ENCODE measurements at places on chromosomes 7 and 10. TPM values are rescaled to one million over a fixed set of nuclear protein-coding genes. Genes with fewer than 3 reads are reported as not detected.
A peak's percentile ranks its signal among the peaks of the same experiment; 100 is the strongest.

- DNase-seq = no peak
Observed at GRCh38 chr10:129120441-129120840, 346.6 kb upstream of the MGMT start.

The COPS6 gene
- 110 TPM for total RNA-seq

The SOSTDC1 gene
- total RNA-seq = 0.07 TPM

GRCh38 chr10:10676972-10677371 lies 340.7 kb upstream of the CELF2 start:
- DNase-seq = no peak

The ITGB1 gene
- total RNA-seq = 897 TPM

The CLCN1 gene
- 0.04 TPM for total RNA-seq

DNA sequence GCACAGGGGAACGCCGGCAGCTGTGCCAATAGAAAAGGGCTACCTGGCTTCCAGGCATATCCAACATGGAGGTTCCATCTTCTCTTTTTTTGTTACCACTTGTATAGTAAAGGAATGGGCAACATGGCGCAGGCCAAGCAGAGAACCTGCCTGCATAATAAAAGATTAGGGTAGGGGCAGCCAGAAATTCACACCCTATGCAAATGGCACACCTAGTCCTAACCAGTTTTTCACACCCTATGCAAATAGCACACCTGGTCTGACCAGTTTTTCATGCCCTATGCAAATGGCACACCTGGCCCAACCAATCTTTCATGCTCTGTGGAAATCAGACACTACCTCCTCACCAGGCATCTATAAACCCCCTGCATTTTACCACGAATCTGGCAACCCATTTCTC lies 369.5 kb downstream of the IPMK start:
- DNase-seq = peak; percentile 30

- DNase-seq = no peak
Observed at GRCh38 chr7:158651968-158652565, 52.5 kb downstream of the NCAPG2 start.

The CLRN3 gene
- not detected for total RNA-seq

The TMEM196 gene
- total RNA-seq = not detected

DNA sequence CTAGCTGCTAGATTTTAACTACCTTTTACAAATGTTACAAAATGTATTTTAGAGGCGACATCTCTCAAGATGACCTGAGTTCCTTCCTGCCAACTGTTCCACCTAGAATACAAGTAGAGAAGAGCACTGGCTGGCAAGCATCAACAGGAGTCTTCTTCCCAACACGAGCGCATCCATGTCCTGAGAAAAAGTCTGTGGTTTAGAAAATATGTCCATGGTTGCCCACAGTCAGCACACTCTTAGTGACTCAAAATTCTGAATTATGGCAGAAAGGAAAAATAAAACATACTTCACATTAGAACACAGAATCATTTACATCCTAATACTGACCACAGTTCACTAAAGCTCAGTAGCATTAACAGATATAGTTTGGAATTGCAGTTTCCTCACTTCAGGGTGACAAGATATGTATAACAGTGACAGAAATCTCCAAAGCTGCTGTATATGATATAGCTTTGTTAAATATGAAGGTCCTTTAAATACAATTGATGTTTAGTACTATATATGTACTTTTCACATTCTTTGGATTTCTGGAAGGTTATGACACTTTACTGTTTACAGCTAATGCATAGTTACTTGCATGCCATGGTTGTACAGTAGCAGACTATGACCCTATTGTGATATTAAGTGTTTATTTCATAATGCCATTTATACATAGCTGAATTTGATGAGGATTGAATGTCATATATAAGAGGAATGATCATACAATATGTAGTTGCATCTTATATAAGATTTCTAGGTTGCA lies 327.1 kb downstream of the GFRA1 start:
- DNase-seq = no peak

DNA sequence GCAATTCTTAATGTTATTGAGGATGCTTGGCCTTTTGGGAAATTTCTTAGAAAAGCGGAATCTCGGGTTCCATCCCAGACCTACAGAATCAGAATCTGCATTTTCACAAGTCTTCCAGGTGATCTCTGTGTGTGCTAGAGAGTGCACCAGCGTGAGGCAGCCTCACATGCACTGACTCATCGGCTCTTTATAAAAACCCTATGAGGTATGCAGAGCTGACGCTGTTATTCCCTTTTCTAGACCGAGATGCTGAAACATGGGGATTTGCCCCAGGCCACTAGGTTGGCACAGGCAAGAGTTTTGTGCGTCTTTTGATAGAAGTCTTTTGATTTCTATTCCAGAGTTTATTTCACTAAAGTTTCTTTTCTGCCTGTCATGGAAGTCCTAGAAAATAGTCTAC lies 61.2 kb downstream of the CDCA7L start:
- peak; percentile 65 for DNase-seq

The OR2A1 gene
- total RNA-seq = not detected

The CNNM1 gene
- 0.42 TPM for total RNA-seq

Measured in foreskin keratinocyte (primary cell).